ENCODE measurements at places on chromosomes 4 and X.

GRCh38 chrX:134607523-134607922 lies 50.7 kb downstream of the PLAC1 start:
- no peak for DNase-seq

DNA sequence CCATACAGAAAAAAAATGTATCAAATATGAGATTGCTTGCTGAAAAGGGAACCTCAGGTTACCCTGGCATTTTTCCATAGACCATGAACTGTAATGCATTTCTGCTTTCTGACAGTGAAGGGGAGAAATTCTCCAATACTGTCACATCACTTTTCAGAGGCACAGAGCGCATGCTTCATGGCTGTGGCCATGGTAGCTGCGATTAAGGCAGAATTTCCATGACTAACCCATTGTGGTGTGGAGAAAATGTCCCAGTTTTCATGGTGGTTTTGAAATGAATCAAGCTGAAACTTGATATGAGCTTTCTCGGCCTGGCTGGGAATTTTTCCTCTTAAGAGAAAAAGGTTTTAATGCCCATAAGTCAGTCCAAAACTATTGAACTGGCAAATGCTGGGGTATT lies 39.5 kb upstream of the MAP3K15 start:
- no peak for DNase-seq

GRCh38 chr4:168630445-168631187 lies 133.8 kb downstream of the PALLD start:
- DNase-seq: no peak

DNA sequence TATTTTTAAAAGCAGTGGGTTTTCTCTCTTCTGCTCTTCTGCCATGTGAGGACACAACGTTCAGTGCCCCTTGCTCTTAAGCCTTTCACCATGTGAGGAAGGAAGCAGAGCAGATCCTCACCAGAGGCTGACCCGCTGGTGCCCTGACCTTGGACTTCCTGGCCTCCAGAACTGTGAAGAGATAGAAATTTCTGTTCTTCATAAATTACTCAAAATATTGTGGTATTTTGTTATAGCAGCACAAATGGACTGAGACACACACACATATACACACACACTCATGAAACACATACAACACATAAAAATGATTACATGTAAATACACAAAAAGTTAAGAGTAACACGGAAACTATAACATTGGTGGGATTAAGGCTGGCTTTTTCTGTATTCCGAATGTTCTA lies 244.8 kb upstream of the NOCT start:
- DNase-seq: no peak

- no peak for DNase-seq
These were observed 7.4 kb downstream of the PCDH18 start for GRCh38 chr4:137524725-137525369.

GRCh38 chr4:76803522-76803921 lies 94.4 kb downstream of the SOWAHB start:
- DNase-seq: no peak

DNA sequence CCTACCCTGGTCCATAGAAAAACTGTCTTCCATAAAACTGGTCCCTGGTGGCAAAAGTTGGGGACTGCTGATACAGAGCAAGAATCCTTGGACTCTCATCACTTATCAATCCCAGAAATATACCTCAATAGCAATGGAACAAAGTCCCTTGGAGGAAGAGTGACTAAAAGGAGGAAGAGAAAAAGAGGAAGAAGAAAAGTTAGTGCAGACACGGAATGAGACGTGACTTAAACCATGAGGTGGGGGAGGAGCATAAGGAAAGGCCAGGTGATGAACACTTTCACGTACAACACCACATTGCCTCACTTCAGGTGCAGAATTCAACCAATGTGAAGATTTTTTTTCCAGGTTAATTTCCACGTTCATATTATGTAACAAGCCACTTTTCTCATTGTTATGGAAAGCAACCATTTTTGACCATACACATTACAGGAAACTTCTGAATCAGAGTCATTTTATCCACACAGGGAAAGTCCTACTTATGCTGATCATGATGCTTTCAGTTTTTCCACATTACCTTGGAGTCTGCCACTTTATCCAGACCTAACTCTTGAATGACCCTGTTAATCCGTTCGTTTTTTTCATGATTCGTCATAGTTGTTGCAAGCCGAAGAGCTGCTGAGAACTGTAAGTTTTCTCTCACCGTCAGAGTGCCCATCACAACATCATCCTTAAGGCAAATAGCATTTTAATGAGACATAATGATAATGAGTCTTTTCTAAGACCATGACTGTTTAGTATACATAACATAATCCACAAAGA lies 27.7 kb downstream of the ABCG2 start:
- DNase-seq: no peak
